ENCODE measurements at places on chromosomes 1 and 21. TPM values are rescaled to one million over a fixed set of nuclear protein-coding genes. Genes with fewer than 3 reads are reported as not detected.

Gene HMCN1
- 16.8 TPM for total RNA-seq

Gene SAMD11
- 0.22 TPM for total RNA-seq

Gene OR2T33
- total RNA-seq: not detected

Gene NUDT4B
- total RNA-seq: 8.2 TPM

Gene ARHGEF19
- 2.4 TPM for total RNA-seq

Gene LENEP
- not detected for total RNA-seq

Gene AMY2A
- total RNA-seq: not detected

Gene SRSF11
- 116 TPM for total RNA-seq

Gene TMEM39B
- total RNA-seq: 9.1 TPM

Gene RPE65
- not detected for total RNA-seq

Gene RYR2
- 0.22 TPM for total RNA-seq

Gene ACTN2
- not detected for total RNA-seq

Gene DTL
- total RNA-seq: 9.8 TPM

Gene AQP10
- total RNA-seq: not detected

Gene PADI3
- not detected for total RNA-seq

Gene PIGR
- not detected for total RNA-seq

Gene AMIGO1
- 1.7 TPM for total RNA-seq

Gene DNAJC6
- total RNA-seq: 5.3 TPM

Gene STX12
- 55.7 TPM for total RNA-seq

Gene MAB21L3
- total RNA-seq: not detected

Gene C1orf226
- total RNA-seq: under 0.01 TPM

Gene PSMD4
- total RNA-seq: 219 TPM

Gene LMX1A
- total RNA-seq: not detected

Gene HSF2BP
- total RNA-seq: 0.52 TPM

Gene PCP4
- not detected for total RNA-seq

Gene TSPEAR
- 0.26 TPM for total RNA-seq

Gene RGS16
- 1.3 TPM for total RNA-seq

Gene IQCC
- total RNA-seq: 1.2 TPM

Gene FCRLB
- total RNA-seq: 0.43 TPM

Gene S100A2
- 0.98 TPM for total RNA-seq

Gene OBSCN
- 4.1 TPM for total RNA-seq

Gene CCDC17
- total RNA-seq: 0.87 TPM

Gene CCDC28B
- total RNA-seq: 17.2 TPM

Gene SLC44A5
- total RNA-seq: 8.7 TPM

Gene RCC1
- total RNA-seq: 30.9 TPM

Gene CLCA1
- total RNA-seq: not detected

Gene PRRX1
- 1.3 TPM for total RNA-seq

Gene CSMD2
- total RNA-seq: under 0.01 TPM

Gene CFAP141
- not detected for total RNA-seq

Gene LAMB3
- total RNA-seq: 0.33 TPM

Gene AK5
- 27.3 TPM for total RNA-seq

Gene CFAP74
- total RNA-seq: not detected

Gene TRIM17
- total RNA-seq: not detected

Gene FHAD1
- not detected for total RNA-seq

Gene S100A3
- total RNA-seq: 1.3 TPM

Gene SIM2
- not detected for total RNA-seq

Gene MANEAL
- total RNA-seq: 0.54 TPM

Gene ANKRD65
- total RNA-seq: 0.11 TPM

Gene WDTC1
- total RNA-seq: 24.6 TPM

Gene SCCPDH
- 54.9 TPM for total RNA-seq
